ENCODE measurements at places on chromosomes 11 and 22.

DNA sequence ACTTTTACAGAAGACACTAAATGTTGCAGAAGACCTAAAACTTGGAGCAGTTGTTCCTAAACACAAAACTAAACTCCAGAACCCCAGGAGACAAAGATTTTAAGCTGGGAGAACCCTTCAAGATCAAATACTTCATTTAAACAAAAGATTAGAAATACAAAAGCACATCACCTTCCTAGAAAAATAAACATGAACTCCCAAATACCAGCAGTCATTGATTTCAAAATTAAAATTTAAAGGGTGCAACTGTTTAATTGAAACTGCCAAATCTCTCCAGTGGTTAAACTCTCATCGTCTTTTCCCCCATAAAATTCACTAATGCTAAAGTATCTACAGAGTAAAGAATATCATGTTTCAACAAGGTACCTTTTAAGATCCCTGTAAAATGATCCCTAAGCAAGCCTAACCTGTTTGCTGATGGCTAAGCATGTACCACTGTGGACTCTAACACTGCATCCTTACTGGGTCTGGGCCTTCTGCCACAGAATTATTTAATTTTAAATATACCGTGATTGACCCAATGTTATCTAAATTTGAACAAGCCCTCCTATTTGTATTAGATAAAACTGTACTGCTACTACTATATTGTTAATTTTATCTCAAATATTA, 53.7 kb upstream of the CCDC34 start:
- no peak for DNase-seq

DNA sequence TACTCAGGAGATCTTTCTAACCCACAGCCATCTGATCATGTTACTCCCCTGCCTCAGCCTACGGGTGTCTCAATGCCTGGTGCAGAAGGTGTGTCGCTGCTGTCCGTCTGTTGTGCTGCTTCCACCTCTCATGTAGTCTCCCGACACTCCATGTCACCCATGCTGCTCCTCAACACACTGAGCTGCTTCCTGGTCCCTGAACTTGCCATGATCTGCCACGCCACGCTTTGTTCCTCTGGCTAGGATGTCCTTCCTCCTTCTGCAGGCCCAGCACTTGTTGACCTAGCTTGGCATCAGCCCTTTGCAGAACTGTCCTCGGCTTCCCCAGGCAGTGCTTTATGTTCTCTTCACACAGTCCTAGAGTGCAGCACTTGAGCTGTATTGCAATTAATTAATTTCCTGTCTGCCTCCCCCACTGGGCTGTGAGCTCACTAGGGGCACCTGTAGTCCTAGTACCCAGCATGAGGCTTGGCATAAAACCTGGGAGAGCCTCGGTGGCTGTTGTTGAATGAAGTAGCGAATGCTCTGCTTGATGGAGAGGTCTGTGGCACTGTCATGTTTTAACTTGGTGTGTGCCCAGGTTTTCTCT, 9.5 kb downstream of the GTPBP1 start:
- no peak for DNase-seq

GRCh38 chr11:116913000-116913399, 75.6 kb upstream of the APOA1 start:
- DNase-seq, result no peak

DNA sequence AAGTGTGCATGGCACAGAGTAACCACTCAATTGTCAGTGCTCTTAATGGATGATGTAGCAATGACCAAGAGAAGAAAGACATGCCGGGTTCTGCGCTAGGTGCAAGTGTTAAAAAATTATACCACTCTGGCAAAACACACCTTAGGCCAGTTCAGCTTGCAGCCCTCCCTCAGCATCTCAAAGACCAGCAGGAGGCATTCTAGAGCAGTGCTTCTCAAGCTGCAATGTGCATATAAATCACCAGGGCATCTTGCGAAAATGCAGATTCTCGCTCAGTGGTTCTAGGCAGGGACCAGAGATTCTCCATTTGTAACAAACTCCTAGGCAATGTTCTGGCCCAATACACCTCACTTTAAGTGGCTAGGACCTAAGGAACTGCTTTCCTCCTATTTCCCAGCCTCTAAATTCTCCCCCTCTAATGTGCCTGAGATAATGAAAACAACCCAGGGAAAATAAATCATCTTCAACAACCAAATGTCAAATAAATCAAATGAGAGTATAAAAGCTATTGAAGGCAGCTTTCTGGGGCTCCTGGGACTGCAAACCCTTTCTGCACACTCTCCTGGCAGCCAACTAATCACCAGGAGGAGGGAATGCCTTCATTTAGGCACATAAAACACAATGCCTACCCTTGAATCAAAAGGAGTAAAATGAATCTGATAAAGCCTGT, 337.2 kb upstream of the API5 start:
- no peak for DNase-seq

DNA sequence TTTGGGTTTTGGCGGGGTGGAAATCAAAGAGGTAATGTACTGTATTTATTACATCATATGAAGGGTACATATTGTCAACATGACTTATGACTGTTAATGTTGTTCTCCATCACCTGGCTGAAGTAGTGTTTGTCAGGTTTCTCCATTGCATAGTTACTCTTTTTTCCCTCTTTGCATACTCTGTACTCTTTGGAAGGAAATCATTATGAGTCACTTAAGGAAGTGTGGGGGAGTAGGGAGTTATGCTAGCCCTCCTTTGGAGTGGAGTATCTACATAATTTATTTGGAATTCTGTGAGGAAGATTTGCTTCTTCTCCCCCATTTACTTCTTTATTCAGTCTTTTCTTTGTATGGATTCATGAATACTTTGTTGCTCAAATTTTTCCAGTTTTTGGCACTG, 3.6 kb upstream of the PGR start:
- no peak for DNase-seq

GRCh38 chr11:122863704-122864326, 18.7 kb upstream of the JHY start:
- DNase-seq, result peak; percentile 87

DNA sequence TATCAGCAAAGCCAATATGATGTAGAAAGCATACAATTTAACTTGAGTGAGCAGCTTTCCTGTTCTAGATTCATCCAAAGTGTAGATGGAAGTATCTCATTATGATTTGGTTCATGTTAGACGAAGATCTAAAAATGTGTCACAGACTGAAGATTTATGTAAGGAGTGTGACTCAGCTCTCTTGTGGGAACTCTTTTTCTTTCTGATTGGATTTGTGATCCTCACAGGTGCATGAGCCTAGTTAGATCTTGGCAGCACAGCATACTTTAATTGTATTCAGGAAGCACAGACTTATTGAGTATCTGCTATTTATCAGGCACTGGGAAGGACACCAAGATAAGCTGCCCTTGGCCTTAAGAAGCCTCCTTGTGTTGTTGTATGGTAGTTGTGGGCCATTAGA, 147.1 kb downstream of the C11orf91 start:
- no peak for DNase-seq

DNA sequence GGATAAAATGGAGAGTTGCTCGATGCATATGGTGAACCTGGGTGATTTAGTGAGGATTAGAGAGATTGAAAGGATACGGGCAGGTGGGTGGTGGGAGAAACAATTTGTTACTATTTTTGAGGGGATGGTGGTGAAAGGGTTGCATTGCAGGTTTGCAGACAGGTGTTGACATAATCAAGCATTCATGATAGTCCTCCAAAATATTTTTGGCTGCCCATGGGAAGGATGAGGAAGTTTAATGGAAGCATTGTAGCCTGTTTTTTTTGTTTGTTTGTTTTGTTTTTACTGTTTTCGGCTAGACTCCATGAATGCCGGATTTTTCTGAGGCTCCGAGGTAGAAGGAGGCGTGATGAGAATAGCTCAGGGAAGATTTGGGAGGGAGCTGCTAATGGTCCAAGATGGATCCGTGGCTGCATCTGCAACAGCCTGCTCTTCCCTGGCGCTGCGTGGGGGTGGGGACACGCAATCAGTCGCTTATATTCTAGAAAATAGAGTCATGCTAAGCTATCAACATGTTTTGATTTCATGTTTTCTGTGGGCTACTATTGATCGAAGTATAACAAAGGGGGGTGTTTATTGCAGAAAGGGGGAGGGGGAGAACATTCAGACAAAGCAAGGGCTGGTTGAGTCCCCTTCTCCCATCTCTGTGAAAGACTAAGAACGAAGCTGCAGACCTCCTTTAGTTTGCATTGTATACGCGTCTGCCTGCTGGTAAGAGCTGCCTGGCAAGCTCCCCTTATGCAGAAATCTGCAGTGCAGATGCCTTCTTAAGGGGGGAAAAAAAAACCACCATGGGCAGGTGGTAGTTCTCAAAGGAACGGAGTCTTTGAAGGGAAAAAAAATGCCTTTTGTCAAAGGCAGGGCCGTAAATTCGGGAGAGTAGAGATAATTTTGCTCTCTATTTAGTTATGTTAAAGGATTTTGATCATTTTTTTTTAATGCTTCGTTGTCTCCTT, 1.0 kb downstream of the RTN3 start:
- DNase-seq, result peak; percentile 87

GRCh38 chr11:128174465-128175291, 412.7 kb downstream of the ETS1 start:
- DNase-seq, result peak; percentile 89

DNA sequence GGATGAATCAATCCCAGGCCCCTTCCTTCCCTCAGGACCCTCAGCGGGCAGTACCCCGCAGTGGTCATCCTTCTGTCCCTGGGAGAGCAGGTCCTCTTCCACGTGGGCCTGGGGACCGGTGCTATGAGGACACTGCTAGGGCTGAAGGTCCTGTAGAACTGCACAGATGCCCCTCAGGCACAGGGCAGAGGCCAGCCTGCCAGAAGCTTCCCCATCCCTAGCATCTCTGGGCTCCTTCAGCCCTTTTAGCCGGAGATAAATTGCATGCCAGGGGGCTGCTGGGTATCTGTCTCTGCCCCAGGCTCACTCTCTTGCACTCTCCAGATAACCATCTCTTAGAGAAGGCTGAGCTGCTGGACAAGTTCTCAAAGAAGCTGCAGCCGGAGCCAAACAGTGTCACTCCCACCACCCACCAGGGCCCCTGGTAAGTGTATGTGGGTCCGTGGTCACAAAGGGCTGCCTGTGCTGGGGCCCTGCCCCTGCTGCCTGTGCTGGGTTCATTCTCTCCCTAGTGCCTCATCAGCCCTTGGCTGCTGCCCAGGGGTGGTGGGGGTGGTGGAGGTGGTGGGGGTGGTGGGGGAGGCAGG, 2.3 kb downstream of the ATG16L2 start:
- no peak for DNase-seq

DNA sequence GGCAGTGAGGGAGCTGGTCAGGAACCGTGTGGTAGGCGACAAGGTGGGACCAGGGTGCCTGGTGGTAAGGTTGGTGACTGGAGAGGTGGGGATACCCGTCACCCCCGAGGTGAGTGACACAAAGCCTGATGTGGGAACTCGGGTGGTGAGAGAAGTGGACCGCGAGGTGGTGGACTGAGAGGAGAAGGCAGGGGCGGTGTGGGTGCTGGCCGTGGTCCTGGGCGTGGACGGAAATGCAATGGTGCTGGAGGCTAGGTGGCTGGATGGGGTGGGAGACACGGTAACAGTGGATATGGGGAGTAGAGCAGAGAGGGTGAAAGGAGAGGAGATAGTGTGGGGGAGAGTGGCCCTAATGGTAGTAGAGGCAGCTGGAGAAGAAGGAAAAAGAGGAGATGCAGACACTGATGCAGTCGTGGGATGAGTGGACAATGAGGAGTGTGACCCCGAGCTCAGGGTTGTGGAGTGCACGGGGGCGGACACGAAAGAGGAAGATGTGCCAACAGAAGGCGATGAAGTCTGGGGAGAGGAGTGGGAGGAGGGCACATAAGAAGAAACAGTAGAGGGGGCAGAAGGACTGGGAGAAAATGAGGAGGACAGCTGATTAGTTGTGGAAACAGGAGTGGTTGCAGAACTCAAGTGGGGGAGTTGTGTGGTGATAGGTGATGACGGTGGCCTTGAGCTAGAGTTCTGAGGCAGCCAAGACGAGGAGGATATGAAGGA, 20.5 kb downstream of the MUC6 start:
- no peak for DNase-seq

DNA sequence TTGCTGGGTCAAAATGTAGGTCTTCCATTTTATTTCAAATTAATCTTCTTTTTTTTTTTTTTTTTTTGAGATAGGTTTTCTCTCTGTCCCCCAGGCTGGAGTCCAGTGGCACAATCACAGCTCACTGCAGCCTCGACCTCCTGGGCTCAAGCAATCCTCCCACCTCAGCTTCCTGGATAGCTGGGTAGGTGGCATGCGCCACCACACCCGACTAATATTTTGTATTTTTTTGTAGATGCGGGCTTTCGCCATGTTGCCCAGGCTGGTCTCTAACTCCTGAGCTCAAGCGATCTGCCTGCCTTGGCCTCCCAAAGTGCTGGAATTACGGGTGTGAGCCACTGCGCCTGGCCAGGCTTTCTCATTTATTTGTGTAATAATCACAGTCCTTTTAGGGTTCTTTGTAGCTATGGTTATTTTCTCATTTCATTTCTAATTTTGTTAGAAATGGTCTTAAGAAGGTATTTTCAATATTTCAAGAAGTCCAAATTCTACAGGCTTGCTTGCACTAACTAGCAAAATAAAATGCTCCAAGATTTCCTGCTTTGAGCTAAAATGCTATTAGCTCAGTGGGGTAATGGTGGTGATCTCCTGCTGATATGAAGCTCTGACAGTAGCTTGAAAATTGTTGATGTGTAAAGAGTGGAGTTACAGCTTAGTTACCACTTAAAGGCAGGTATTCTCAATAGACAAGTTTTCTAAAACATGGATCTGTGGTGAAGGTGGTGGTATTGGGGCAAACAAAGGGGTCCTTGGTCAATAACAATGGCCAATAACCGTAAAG, 50.0 kb downstream of the RBX1 start:
- no peak for DNase-seq

DNA sequence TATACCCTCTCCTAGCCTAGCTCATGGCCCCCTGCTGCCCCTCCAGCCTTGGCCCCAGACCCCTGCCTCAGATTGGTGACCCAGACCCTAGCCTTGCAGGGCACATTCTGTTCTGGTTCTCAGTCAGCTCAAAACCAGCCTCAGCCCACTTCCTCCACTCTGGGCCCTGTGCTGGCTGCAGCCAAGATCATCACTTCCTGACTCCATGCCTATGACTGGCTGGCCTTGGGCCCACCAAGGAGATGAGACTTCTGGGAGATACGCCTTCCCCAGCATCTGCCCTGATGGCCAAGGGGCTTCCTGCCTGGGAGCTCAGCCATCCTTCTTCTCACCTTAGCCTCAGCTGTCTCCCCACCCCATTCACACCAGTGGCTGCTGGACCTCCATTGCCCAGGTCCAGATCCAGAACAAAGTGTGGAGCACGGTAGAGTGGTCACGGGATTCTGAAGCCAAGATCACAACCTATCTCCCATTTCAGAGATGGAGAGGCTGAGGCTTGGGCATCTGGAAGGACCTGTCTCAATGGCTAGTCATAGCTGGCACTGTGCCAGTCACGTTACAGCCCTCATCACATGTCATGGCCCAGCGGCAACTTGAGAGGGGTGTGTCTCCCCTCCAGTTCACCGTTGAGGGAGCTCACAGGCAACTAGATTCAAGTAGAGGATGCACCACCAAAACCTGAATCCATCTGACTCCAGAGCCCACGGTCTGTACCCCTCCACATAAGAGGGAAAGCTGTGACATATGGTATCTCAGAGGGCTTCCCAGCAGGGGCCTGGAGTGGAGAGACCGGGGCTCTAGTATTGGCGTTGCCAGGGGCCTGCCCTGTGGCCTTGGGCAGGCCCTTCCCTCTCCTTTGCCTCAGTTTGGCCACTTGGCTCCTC, 43.0 kb upstream of the KLHL35 start:
- no peak for DNase-seq

All from brain (organoid and tissue), 16 donors.